Right forelimb (tissue), 1 donor: ENCODE measurements at places on chromosomes 4 and X.
A peak's percentile ranks its signal among the peaks of the same experiment; 100 is the strongest.

DNA sequence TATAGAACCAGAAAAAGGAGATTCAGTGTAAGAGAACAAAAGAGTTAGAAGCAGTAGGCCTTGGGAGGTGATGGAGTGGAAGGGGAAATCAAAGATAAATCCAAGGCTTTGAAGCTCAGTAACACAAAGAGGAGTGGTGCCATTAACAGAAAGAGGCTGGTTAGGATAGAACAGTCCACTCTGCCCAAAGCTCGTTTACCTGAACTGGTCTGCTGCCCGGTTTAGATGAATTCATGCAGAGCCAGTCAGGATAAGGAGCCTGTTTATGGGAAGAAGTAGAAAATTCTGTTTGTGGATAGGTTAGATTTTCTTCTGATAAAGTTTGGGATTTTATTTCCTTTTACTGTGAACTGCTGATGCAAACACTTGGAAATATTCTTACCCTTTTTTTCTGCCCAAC is 80.6 kb downstream of the HMGB2 start:
- DNase-seq = no peak

DNA sequence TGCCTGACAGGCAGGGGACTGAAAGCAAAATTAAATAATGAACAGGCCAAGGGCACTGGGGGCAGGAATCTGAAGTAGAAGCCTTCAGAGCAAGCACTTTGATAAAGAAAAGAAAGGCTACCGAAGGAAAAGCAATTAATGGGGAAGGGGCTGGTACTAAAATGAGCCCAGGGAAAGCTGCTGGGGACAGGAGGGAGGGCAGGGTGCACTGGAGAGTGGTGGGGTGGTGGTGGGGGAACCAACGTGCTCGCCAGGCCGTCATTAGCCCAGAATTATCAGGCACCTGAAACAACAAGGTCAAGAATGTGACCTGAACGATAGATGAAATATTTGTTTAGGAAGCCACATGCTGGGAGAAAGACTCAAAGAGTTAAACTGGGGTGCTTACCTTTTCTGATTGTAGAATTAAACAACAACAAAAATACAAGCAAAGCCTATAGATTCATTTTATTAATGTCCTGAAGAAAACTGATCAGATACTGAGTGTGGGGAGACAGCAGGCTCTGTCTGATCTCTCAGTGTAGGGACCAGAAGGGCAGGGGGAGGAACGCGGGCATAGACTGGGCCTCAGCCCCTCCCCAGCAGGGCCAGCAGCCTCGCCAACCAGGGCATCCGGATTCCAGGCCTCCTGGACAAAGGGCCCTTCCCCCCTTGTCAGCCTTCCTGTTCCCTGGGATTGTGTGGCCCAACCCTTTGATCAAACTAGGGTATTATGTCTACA is 239.7 kb upstream of the KLF3 start:
- no peak for DNase-seq

- no peak for DNase-seq
Observed at GRCh38 chr4:186500721-186501304, 54.6 kb downstream of the MTNR1A start.

GRCh38 chrX:21741869-21742701 is 15.8 kb downstream of the SMPX start:
- no peak for DNase-seq

DNA sequence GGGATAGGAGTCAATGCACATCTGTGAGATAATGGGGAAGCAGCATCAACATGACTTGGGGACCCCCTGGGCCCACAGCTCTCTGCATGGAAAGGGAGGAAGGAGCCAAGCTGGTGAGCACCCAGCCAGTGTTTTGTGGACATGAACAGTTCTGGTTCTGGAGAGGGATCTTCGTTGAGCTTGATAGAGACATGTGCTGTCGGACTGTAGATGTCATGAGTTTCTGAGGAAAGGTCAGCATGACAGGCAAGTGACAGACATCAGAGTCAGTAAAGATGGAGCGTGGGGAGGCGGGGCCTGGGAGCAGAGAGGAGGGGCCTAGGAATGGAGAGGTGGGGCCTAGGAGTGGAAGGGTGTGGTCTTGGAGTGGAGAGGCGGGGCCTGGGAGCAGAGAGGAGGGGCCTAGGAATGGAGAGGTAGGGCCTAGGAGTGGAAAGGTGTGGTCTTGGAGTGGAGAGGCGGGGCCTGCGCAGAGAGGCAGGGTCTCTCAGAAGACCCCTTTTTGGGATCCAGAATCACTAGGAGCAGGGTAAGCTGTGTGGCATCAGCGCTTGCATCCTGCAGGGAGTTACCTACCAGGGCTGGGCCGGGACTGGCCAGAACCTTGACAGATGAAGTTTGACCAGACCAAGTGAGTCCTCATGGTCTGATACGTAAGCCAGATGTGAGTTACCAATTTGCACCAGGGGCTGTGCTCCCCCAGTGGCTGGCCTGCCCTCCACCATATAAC is 33.7 kb downstream of the PIGG start:
- DNase-seq = no peak

GRCh38 chr4:15373363-15373762 is 54.5 kb upstream of the C1QTNF7 start:
- DNase-seq = no peak

DNA sequence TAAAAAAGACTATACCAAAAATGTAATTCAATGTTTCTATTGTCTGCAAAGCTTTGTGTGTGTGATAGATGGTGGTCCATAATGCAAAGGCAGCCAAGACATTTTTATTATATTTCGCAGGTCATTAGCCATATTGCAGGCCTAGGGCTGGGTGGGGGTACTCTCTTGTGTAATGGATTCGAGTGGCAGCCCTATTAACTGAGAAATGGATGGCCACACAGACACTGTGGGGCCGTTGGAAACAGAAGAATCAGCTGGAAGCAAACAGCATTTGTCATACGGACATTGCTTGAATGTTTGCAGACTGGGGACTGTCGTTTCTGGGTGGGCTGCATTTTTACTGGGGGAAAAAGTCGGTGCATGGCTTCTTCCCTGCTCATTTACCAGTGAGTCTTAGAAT is 101.4 kb downstream of the GPR143 start:
- DNase-seq = no peak

- DNase-seq = no peak
Observed at GRCh38 chrX:110120025-110120424, 117.1 kb downstream of the TMEM164 start.

DNA sequence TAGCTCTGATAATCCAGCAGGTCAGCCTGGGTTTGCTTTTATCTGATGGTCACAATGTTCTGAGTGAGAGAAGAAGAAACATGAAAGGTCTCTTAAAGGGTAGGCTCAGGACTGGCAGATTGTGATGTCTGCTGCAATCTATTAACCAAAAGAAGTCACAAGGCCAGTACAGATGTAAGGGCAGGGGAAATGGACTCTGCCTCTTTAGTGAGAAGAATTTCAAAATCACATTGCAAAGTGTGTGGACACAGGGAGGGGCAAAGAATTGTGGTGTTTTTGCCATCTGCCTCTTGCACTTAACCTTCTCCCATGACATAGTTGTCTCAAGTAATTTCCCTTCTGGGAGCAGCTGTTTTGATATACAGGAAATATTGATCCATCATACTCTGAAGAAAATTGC is 40.9 kb downstream of the IL1RAPL1 start:
- no peak for DNase-seq

DNA sequence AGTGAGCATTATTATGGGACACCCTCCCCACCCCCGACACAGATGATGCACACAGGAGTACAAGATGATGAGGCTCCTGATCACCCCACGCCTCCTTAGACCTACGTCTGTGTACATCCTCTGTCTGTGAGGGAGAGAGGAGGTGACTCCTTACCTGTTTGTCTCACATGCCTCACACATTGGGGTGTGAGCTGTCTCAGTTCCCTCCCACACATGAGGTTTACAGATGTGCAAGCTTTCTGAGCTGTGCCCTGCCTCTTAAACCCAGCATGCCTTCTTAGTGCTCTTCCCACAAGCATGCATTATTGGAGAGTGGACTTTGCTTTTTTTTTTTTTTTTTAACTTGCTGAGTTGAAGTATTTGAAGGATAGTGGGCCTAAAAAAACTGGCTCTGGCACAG is 76.7 kb downstream of the CLCN5 start:
- DNase-seq = no peak

DNA sequence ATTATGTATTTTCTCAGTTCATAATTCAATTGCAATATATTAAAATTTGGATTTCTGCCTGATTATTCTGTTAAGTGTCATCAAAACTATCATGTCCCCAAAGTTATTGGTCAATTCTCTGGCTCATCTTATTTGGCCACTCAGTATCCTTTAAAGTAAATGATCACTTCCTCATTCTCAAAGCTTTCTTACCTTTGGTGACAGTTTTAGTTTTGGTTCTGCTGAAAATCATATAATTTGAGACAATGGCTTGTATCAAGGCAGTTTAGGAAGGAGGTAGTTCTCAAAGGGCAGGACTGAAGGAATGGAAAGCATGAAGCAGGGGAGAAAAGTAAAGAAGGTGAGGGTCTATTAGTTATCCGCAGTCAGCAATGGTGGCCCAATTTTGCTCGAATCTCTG is 1832.1 kb downstream of the ARAP2 start:
- DNase-seq = no peak

DNA sequence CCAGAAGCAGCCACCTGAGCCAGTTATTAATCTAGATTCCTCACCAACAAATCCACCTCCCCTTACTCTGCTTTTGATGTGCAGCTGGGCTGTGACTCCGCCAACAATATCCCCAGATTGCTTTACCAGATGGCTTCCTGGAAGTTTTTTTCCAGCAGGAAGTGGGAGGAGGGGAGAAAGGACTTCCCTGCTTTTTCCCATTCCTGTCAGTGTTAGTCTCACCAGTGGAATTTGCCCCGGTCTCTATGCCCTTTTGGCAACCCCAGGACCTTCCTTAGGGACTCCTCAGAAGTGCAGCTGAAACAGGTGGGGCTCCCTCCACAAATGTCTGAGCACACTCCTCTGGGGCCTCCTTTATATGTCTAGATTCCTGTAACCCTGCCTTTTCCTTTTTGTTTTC is 465.2 kb upstream of the IGFBP7 start:
- DNase-seq = peak; percentile 71

DNA sequence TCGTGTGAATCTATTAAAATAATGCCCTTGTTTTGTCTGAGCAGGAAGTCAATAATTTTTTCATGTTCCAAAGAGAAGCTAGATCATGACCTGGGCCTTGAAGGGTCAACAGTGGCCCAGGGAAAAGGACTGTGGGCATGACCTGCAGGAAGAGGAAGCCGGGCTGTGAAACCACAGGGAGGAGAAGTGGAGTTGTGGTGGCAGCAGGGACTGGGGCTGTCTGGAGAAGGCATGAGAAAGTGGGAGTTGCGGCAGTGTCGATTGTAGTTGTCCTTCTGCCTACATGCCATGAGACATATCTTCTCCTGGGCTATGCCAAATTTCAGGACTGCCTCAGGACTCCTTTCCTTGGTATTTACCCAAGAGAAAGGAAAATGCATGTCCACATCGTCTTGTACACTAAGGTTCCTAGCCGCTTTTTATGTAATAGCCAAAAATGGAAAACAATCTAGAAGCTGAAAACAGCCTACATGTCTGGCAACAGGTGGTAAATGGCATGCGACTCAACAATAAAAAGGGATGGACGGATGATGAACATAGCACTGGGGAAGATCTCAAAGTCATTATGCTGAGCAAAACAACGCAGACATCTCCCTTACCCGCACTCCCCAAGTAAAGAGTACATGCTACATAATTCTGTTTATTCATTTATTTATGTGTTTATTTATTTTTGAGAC is 13.6 kb upstream of the PTTG2 start:
- DNase-seq = no peak

GRCh38 chr4:189804894-189805293 is 135.8 kb upstream of the FRG1 start:
- no peak for DNase-seq

- DNase-seq = no peak
Observed at GRCh38 chr4:52200339-52200725, 149.2 kb downstream of the SPATA18 start.

GRCh38 chr4:38734446-38734845 is 48.3 kb downstream of the TLR10 start:
- no peak for DNase-seq

- no peak for DNase-seq
Observed at GRCh38 chr4:37546586-37546985, 139.6 kb downstream of the RELL1 start.

GRCh38 chr4:6992728-6993677 is 50.2 kb upstream of the TADA2B start:
- DNase-seq = peak; percentile 17

GRCh38 chr4:181427076-181427475 is 816.1 kb upstream of the TENM3 start:
- DNase-seq = no peak

GRCh38 chr4:31791666-31792065 is 1071.5 kb downstream of the PCDH7 start:
- DNase-seq = no peak

DNA sequence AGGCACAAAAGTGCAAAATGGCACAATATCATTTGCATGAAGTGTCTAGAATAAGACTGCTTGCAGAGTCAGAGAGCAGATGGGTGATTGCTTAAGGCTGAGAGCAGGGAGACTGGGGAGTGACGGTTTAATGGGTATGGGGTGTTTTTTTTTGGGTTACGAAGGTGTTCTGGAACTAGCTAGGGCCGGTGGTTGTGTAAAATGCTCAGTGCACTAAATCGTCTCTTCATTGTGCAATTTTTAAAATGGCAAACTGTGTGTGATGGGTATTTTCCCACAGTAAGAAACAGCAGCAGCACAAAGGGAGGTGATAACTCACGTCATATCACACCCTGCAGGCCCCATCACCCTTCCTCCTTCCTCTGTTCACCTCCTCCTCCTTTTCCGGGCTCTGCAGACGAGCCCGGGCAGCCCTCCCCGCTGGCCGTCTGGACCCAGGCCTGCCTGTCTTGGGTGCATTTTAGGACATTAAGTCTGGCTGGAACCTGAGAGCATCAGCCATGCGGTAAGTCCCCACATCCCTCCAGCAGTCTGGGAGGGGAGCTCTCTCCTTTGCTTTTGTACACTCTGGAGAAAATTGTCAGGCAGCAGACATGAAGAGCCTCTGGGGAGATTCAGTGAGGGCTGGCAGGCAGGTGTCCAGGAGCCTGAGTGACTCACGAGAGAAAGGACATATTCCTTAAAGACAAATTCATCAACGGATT is 42.7 kb downstream of the ASMT start:
- DNase-seq = no peak

DNA sequence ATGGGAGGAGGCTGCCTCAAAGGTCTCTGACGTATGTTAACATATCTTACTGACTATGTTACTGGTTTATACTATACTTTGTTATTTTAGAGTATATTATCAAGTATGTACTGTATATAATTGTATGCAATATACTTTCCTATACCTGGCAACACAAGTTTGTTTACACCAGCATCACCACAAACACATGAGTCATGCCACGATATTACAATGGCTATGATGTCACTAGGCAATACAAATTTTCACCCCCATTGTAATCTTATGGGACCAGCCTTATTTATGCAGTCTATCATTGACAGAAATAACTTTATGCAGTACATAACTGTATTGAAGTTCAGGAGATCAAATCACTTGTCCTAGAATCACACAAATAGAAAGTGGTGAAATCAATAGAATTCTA is 329.9 kb upstream of the SLC7A11 start:
- DNase-seq = no peak
